Uterus (tissue), 4 donors: ENCODE measurements at places on chromosomes 6 and 20.

- no peak for DNase-seq
These were observed 294.7 kb downstream of the FRK start for GRCh38 chr6:115765966-115766365.

GRCh38 chr20:25139029-25139705 lies 56.3 kb upstream of the ENTPD6 start:
- no peak for DNase-seq

DNA sequence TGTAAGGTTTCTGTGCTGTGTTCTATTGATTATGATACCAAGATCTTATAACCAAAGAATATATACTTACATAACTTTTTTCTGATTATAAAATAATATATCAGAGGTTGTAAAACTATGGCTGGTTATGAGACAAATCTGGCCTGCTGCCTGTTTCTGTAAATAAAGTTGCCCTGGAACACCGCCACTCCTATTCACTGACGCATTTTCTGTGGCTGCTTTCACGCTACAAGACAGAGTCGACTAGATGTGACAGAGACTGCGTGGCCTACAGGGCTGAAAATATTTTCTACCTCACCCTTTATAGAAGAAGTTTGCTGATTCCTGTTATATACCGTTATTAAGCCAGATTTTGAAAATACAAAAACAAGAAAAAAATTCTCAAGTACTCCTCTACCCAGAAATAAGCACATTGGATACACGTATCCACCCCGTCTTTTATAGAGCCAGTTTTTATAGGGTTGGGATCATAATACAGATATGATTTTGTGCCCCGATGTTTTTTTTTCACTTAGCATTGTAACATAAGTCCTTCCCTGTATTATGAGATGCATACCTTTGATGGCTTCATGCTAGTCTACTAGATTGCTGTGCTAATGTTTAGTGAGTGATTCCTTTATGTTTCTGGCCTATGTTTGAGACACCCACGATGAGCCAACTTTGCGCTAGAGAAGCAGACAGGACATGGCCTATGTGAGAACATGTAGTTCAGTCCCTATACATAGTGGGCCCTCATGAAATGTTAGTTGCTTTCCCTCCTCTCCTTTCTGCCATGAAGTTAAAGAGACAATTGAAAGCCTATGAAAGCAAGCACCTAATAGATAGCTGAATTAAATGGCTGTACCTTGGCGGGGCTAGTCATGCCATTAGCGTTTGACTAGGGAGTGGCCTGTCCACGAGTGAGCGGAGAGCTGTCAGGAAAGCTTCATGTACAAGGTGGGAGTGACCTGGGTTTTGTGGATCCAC lies 98.1 kb upstream of the KCNK16 start:
- no peak for DNase-seq

DNA sequence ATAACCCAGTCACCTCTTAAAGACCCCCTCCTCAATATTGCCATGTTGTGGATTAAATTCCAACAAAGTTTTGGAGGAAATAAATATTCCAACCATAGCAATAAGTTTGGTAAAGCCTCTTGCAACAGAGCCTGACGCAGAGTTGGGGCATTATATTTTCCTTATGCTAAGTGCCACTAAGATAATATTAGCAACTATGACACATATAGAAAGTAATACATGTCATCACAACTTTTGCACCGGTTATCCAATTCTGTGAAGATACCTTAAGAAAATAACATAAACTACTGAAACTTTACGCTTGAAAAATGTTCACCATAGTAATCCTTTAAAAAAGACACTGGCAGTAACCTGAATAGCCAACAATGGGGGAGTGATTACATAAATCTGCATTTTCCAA lies 52.2 kb upstream of the TRERF1 start:
- DNase-seq, result no peak

DNA sequence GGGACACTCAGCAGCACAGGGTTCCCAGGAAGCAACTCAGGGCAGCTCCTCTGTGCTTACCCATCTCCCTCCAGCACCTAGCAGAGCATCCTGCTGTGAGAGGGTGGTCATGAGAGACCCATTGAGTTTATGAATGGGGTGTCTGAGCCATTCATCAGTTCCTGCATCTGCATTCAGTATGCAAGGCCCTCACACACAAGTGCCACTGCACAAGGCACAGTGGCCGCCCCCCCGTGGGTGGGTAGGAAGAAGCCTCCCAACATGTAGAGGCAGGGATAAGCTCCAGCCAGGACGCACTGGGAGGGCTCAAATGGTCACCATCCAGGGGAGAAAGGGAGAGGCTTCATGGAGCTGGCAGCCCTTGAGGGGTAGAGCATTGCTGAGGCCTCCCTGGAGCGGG lies 43.0 kb downstream of the FOXP4 start:
- no peak for DNase-seq

DNA sequence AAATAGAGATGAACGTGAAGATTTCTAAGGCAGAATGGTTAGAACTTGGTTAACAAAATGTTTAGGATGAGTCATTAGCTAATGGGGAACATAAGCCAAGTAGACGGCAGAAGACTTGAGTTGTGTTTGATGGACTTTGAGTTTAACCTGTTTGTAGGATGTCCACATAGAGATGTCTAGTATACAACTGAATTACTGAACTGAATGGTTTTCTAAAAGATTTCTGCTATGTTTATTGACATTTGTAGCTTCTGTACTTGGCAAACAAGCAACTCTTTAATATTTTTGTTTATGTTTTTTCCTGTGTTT lies 54.5 kb upstream of the DYNLRB1 start:
- no peak for DNase-seq

DNA sequence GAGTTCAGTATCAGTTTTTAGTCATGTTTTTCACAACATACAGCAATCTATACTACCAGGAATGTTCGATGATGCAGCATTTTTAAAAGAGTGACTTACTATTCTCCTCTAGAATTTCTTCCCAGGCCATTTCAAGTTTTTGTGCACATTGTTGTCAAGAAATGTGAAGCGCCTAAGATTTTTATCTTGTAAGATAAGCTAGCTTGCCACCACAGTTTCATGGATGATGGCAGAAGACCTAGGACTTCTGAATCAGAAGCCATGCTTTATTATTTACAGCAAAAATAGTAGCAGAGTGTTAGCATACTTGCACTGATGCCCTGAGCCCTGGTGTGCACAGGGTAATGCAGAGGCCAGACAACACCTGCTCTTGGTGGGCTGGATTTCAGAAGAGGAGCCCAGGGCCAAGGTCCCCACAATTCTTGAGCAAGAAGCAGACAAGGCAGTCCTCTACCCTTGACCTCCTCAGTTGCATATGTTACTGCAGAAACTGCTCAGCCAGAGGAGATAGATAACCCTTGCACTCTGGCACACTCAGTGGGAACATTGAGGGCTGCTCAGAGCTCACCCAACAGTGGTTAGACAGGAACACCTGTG lies 99.2 kb downstream of the QKI start:
- DNase-seq, result no peak

DNA sequence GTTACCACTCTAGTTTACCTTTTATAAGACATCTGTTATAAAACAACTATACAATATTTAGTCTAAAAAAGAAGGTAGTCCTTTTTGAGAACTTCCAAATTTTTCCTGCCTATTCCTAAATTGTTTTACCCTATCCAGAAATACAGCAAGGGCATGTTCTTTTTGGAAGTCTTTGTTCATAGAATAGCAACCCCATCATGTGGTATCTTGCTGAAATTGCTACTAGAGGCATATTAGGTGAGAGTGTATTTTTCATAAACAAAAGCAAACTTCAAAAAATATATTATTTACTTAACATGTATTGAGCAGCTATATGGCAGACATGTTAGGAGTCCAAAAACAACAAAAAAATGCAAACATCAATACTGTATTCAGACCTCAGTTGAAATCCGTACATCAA lies 371.8 kb upstream of the NRSN1 start:
- DNase-seq, result no peak

DNA sequence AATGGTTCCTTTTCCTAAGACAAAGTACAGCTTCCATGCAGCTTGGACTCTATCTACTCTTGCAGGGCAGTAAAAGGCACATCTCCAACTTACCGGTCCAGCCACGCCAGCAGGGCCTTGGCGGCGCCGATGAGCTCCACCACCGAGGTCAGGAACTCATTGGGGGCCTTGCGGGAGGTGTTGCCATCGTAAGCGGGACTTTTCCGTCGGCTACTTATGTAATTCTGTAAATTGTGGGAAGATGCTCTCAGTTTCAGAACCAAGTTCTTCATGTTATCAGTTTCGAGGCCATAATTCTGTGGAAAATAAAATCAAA lies 68.5 kb downstream of the CNKSR3 start:
- DNase-seq, result no peak

- peak; percentile 67 for DNase-seq
These were observed 7.9 kb upstream of the CDSN start for GRCh38 chr6:31128093-31128676.

DNA sequence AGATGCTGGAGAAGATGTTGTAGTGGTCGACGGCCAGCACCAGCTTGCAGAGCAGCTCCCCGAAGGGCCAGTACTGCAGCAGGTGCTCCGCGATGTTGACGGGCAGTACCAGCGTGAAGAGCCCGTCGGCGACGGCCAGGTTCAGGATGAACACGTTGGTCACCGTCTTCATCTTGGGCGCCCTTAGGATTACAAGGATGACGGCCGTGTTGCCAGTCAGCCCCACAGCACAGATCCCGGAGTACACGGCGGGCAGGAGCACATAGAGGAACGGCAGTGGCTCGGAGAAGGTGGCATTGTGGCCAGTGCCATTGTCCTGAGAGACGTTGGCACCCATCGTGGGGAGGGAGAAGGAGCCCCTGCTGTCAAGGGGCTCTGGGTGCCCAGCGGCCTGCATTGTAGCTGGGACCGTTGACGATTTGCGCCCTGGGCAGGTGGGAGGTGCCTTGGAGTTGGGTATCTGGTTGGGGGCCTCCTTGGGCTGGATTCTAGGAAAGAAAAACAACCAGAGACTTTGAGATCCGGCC lies 867 bp downstream of the NPBWR2 start:
- DNase-seq, result no peak

DNA sequence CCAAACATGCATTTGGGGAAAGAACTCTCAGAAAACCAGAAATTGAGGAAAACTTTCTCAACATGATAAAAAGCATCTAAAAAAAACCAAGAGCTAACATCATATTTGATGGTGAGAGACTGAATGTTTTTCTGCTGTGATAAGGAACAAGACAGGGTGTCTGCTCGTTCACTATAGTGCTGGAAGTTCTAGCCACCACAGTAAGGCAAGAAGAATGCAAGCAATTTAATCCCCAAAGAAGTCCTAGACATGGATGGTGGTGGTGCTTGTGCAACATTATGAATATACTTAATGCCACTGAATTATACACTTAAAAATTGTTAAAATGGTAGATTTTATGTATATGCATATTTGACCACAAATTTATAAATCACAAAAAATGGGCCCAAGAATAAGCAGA lies 53.4 kb downstream of the LYRM2 start:
- no peak for DNase-seq

GRCh38 chr6:132227904-132228303 lies 173.4 kb downstream of the MOXD1 start:
- DNase-seq, result peak; percentile 29

DNA sequence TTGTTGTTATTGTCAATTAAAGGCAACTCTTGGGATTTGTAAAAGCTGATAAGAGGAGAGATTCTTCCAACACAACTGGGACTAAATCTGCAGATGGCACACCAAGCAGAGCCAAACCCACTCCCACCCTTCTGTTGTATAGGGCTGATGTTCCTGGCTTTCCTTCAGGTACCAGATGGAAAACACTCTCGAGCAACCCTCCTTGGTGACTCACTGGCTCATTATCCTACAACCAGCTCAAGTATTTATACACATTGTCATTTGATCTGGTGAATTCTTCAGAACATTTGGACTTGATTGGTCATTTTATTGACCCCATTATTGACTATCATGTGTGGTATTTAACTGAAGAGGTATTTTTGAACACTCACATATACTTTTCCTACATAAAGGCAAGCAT lies 190.3 kb upstream of the PCSK2 start:
- no peak for DNase-seq

DNA sequence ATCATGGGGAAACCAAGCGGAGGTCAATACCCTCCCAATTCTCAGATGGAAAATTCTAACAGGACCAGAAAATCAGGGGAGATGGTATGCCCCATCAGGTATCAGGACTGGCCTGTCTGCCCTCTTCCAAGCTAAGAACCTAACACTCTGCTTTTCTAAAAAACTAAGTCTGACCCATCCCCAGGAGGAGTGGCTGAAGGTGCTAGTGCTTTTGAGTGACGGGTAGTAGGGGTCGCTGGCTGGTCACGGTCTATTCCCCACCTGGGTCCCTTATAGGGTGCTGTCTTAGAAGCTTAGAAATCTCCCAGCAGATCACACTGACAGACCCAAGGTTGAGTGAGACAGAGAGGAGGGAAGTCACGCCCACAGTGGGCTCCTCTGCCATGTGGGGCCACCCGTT lies 9.6 kb downstream of the ABHD16A start:
- no peak for DNase-seq

- peak; percentile 9 for DNase-seq
These were observed 30.9 kb downstream of the PYGB start for GRCh38 chr20:25278636-25279361.

DNA sequence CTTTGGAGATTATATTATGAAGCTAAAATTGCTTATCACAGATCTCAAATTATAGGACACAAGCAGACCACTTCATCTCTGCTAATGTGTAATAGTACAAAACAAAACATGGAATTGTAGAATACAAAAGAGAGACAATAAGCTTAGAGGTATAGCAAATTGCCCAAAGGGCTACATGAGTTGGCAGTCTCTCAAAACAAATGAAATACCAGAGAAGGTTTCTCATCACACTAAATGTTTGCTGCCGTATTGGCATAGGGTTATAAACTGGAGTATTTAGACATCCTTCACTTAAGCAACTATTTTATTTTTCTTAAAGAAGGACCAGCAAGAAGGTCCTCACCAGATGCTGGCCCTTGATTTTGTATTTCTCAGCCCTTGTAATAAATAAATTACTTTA lies 5.9 kb upstream of the EYA4 start:
- no peak for DNase-seq

DNA sequence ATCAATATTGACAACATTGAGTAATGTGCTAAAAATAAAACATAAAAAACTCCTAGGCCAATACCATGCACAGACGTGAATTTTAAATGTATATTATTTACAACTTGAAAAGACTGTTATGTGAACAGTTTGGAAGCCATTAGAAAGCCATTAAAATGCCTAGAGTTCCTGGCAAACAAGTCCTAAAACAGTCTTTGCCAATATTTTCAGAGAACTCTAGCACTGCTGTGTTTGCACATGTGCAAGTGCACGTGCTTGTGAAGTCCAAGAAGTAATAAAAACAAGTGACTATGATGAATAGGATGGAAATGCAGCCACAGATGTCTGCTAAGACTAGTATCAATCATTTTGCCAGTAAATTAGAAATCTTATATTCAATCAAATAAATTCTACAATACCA lies 1447.6 kb downstream of the GRIK2 start:
- DNase-seq, result no peak

- no peak for DNase-seq
These were observed 669 bp downstream of the PCNA start for GRCh38 chr20:5119143-5119434.
